ENCODE measurements at places on chromosomes 1 and 21. TPM values are rescaled to one million over a fixed set of nuclear protein-coding genes. Genes with fewer than 3 reads are reported as not detected.

- DNase-seq: no peak
These were observed 216.0 kb downstream of the SMYD3 start for GRCh38 chr1:246291127-246291526.

DNA sequence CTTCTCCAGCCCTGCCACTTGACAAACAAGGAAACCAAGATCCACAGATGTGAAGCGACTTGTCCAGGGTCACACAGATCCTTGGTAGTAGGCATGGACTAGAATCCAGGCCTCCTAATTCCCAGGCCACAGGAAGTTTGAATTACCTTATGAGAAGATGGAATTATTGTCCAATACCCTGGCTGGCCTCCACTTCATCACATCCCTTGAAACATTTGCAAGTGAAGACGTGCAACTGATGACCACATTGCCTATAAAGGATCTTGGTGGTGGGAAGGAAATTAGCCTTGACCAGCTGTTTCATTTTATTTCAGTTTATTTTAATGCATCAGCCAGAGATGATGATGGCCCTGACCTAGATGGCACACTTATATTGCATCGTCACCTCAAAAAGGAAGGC lies 165.8 kb upstream of the CAMK1G start:
- no peak for DNase-seq

DNA sequence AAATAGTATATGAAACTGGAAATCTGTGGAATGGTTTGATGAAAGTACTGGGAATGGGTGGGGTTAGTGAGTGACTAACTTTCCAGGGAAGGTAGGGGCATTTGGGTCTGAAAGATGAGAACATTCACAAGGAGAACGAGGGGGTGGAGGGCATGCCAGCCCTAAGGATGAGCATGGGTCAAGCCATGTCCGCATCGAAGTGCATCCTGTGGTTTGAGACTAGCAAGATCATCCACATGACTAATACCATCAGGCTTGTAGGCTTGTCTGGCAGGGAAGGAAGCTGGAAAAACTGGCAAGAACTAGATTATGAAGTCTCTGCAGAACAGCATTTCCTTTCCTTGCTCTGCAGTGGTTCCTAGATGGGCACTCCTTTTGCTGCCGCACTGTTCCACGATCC lies 70.4 kb upstream of the UBE2U start:
- no peak for DNase-seq

Gene CLDN8
- total RNA-seq: 1.4 TPM

DNA sequence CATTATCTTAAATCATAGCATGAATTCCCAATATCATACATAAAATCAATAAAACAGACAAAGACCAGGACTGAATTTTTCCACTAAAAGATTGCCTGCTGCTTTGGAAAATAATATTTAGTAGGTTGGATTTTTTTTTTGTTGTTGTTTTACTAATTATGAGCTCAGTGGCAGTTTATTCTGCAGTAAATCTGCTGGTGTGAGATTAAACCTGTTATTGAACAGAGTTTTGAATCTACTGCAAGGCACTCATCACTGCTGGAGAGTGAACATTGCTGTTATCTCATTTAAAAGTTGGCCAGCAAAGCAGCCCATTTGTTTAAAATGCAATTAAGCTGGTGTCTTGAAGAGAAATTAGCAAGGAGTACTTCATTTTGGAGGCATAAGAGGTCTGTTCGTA lies 986.1 kb downstream of the ADGRL2 start:
- DNase-seq: no peak

Measured in mesothelial cell of epicardium (in vitro differentiated cells).